ENCODE measurements at places on chromosomes 12 and 14.
A peak's percentile ranks its signal among the peaks of the same experiment; 100 is the strongest.

DNA sequence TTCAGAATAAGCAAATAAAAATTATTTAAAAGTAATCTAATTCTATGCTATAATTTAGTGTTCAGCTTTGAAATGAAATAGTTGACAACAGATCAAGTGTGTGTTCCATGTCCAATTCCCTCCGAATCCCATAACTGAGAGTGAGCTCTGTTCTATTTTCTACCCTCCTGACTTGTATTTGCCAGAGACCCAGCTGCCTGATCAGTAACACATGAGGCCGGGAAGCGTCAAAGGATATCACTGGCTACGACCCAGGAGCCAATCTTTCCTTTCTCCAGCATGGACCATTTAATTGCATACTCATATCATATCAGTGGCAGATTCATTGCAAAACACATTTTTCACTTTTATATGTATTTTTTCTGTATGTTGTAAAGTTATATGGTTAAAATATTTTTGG, 108.8 kb upstream of the TSPAN8 start:
- DNase-seq = no peak

DNA sequence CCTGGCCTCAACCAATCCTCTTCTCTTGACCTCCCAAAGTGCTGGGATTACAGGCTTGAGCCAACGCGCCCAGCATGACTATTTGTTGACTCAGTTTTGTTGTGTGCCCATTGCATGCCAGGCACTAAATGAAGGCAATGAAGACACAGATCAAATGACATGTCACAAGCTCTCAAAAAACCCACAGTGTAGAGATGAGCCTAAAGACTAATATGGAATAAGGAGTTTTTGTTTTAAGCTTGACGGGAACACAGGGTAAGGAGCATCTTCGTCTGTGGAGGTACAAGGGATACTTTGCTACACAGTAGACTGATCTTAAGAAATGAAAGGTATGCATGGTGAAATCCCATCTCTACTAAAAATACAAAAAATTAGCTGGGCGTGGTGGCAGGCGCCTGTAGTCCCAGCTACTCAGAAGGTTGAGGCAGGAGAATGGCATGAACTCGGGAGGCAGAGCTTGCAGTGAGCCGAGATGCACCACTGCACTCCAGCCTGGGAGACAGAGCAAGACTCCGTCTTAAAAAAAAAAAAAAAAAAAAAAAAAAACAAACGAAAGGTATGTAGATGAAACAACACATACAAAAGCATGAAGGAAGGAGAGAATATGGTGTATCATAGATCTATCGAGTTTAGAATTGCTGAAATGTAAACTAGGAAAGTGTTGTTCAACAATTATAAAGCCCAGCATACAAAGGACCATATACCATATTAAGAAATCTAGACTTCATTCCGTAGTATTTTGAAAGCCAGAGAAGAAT, 122.1 kb upstream of the PTPRB start:
- DNase-seq = no peak

DNA sequence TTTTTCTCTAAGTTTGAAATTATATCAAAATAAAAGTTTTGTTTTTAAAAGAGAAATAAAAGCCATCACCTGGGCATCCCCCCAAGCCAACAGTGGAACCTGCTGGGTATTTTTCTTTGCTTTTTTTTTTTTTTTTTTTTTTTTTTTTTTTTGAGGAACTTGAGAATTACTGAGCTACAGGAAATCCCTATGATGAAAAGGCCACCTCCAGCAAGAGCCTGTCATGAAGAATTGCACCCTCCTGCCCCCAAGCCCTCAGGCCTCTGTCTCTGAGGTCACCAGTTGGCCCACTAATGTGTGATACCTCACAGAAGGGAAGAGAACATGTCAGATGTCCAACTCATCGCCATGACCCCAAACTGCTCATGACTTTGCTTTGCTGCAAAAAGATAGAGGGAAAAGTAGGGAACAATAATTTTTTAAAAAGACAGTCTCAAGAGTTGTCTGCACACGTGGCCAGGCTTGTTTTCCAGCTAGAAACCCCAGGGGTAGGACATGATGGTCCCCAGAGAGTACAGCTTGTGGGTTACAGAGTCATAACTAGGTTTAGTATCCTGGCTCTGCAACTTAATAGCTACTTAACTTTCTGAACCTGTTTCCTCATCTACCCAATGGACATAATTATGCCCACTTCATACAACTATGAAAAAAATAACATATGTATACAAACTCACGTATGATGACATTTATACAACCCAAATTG, 124.3 kb upstream of the EGLN3 start:
- DNase-seq = no peak

DNA sequence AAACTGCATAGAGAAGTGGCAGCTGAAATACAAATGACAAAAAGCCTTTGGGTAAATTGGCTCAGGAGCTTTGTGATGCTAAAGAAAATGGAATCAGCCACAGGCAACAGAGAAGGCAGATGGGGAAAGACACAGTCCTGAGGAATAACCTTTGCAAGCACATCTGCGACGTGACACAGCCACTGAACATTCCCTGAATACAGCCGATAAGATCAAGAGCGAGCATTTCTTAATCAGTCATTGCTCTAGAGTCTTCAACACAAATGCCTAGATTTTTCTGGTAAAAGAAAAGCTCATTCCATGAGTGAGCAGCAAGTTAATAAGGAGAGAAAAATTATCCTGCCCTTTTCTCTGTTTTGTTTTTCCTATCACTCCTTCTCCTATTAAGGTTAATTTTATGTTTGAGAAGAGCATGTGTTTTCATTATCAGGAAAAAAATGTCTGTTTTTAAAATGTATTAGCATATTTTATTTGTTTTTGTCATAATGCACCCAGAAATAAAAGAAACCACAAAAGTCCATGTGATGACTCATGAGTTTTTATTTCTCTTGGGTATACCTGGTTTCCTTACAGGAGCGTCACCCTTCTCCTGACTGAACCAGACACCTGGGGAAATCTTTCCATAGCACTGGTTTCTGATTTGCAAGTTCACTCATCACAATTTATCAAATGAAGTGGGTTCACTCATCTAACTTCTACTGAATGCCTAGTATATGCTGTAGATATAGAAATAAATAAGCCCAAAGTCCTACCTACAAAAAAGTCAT, 45.4 kb upstream of the PCED1B start:
- no peak for DNase-seq

GRCh38 chr12:92927055-92927435, 2.0 kb downstream of the EEA1 start:
- no peak for DNase-seq

- peak; percentile 74 for DNase-seq
These were observed 19.4 kb upstream of the P2RX4 start for GRCh38 chr12:121190523-121191031.

DNA sequence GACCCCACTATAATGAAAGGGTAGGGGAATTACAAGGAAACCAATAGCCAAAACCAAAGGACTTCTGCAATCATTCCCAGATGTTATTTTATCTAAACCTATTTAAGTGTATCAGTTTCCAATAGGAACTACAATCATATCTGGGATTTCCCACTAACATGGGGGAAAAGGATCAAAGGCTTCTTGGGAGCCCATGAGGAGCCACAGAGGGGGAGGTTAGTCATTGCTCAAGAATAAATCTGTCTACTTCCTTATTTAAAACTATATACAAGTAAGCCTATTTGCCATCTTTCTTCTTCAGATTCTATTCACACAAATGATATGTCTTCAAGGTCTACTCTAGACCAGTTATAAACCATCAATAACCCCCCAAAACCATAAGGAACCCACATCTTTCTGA, 33.1 kb downstream of the FGD6 start:
- no peak for DNase-seq

- DNase-seq = no peak
These were observed 69.6 kb downstream of the TMTC2 start for GRCh38 chr12:82756303-82756702.

DNA sequence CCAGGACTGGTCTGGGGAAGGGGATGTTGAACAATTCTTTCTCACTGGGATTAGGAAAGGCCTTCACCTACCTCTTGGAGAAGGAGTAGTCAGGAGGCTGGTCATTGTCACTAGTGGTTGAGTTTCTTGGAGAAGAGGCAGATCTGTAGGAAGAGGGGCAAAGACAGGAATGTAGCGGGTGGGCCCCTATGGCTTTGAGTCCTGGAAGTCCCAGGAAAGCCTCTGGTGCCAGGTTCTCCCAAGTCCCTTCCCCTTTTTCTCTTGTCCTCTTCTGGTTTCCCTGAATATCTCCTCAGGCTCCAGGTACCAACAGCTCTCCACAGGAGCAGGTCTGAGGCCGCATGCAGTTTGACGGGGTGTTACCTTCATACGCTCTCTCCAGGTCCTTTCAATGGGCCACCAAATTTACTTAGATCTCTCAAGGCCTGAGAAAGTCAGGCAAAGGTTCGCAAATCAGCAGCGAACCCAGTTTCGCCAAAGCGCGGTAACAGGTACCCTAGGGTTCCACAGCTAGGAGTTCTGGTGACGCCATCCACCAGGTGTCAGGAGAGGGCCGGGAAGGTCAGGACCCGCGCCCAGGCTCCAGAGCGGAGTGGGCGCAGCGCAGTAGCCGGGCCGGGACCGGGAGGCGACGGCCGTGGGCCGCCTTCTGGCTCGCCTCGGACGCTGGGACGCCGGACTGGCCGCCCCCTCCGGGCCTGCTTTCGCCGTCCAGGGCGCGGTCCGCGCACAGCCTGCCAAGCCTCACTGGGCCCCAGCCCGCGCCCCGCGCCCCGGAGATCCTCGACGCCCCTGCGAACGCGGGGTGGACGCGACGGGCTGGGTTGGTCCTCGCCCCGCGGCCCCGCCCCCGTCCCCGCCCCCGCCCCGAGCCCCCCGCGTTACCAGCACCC, 795 bp downstream of the SMAGP start:
- no peak for DNase-seq

DNA sequence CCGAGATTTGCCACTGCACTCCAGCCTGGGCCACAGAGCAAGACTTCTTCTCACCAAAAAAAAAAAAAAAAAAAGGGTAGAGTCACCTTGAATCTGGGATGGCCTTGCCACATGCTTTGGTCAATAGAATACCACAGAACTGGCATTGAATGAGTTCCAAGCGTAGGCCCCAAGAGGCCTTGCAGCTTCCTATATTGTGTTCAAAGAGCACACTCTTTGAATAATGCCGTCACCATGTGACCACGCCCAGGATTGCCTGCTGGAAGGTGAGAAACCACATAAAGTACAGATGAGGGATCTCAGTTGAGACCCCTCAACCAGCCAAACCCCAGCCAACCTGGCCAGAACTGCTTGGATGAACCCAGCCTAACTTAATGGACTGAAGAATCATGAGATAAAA, 239.2 kb upstream of the AMIGO2 start:
- DNase-seq = no peak

GRCh38 chr14:28381656-28382055, 384.9 kb upstream of the FOXG1 start:
- peak; percentile 25 for DNase-seq

DNA sequence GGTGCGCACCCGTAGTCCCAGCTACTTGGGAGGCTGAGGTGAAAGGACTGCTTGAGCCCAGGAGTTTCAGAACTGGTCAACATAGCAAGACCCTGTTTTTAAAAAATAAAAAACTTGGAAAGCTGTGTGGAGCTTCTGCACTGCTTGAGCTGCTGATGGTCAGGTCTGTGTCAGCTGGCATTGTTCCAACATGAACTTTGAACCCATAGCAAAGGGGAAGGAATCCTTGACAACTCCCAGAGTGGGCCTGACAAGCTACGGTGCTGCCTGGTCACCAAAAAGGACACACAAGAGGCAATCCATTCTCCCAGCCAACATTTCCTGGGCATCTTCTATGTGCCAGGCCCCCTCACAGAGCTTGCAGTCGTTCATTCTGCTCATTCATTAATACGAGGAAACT, 16.4 kb upstream of the LTBP2 start:
- no peak for DNase-seq

DNA sequence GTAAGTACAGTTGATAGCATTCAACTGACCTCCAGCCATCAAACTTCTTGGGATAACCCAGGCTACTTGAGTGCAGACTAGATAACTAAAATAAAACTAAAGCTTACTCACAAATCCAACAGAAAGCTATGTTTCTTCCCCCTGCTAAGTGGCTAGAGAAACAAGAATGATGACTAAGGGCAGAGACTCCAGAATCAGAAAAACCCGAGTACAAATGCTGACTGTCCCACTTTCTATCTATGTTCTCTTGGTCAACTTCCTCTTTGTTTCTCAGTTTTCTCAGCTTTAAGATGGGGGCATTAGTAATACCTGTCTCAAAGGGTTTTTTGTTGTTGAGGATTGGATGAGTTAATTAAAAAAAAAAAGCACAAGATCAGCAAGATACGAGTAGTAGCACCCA, 6.1 kb upstream of the NUAK1 start:
- DNase-seq = no peak

DNA sequence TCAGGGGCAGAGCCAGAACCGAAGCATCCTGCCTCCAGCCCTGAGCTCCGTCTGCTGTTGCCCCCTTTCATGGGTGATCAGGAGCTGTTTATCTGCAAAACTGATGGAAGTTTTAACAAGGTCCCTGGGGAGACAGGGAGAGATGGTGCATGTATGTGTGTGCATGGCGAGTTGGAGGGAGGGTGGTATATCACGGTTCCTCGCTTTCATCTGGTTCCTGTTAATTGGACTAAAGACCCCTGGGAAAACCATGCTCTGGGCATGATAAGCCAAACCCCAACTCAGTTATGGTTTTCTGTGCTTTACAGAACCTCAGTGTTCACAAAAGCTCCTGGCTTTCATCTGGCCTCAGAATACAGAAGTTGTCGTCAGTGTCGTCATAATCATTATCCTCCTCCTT, 133.6 kb downstream of the KSR2 start:
- no peak for DNase-seq

Measured in skeletal muscle cell (primary cell).